ENCODE measurements at places on chromosomes 4 and X.

GRCh38 chrX:69565247-69565815 is 50.6 kb upstream of the EDA start:
- DNase-seq, result no peak

DNA sequence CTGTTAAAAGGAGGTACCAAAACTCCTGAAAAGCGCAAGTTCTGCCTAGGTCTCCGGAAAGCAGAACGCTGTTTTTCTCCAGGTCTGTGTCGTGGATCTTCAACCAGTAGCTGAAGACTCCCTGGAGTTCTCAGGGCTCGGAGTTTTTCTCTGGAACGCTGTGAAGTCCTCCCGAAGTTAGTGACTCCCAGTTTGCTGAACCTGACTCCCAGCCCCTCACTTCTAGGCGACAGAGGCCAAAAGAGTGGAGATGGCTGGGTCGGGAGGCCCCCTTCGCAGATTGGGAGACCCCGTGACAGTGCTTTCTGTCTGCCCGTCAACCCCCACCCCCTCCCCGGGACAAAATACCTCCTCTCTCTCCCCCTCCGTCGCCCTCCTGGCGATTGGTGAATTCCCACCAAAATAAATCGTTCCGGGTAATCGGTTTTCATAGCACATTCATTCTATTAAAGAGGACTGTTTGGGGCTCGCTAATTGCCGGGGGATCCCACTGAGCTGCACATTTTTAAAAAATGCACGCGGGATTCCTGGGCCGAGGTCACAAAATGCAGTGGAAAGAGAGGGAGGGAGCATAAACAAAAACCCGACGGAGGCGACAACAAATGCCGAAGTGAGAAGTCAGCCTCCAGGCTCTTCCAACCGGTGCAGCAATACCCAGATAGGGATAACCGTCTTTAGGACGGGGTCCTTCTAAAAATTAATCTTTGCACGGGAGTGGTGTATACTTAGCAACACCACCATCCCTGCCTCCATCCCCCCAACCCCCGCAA is 4.0 kb upstream of the MSX1 start:
- DNase-seq, result no peak

DNA sequence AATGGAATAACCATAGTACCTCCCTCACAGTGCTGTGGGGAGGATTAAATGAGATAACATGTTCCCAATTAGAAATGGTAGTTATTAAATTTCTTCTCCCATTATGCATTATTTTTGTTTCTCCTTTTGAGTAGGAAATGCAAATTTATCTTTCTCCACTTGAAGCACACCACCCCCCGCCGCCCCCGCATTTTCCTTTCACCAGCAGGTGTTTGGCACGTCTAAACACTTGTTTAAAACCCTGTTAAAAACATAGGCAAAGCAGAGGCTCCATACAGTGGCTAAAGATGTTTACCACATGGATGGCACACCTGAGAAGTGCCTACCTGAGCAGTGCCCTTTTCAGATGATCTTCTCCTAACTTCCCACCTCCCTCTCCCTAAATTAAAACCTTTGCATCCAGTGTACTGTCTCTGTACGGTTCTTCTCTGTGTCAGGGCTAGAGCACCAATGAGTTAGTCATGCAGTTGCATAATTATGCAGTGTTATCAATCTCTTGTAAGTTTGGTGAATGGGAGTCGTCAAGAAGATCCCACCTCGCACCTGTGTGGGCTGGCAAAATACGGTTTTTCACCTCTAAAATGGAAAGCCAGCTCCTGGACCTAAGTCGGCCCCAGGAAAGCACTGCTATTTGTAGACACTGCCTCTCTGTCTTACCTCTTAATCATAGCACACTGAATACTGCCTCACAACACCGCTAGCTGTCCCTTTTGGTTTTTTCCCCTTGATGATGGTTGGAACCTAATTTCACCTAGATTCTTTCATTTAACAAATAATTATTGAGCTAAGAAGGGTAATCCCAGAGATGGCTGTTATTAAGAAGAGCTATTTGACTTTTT is 122.0 kb downstream of the CT47B1 start:
- no peak for DNase-seq

- DNase-seq, result no peak
Observed at GRCh38 chrX:72568406-72569092, 4.1 kb downstream of the HDAC8 start.

DNA sequence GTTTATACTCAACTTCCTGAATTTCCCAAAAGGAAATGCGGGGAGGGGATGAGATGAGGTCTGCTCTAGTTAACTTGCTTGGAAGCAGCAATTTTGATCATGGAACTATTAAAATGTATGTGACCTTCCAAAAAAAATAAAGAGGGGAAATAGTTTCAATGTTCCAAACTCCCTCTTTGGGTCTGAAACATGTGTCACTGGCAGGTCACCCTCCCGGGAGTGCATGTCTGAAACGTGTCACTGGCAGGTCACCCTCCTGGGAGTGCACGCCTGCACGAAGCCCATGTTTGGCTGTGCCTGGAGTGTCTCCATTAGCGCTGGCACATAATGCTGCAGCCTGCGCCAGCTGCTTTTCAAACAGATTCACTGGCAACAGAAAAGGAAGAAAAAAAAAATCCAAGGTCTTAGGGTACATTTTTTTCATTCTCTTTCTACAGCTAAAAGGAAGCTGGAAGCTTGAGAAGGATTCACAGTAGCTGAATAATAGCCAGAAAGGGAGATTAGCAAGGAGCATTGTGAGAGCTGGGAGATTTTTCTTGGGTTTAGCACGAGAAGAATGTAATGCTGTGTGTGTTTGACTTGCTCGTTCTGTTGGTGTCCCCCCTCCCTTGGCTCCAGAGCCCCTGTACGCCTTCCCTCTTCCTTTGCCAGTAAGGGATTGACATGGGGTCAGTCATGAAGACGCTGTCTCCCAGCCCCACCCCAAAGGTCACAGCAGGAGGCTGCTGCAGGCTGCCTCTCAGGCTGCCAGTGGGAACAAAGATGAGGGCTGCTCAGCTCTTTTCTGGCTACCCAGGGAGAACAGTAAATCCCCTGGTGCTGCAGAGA is 39.2 kb upstream of the TLR3 start:
- DNase-seq, result peak; percentile 24

GRCh38 chrX:23952984-23953907 is 45.4 kb downstream of the CXorf58 start:
- peak; percentile 31 for DNase-seq

GRCh38 chr4:7554905-7555304 is 120.2 kb upstream of the PSAPL1 start:
- DNase-seq, result no peak

GRCh38 chr4:54959131-54959530 is 166.3 kb downstream of the KDR start:
- no peak for DNase-seq

DNA sequence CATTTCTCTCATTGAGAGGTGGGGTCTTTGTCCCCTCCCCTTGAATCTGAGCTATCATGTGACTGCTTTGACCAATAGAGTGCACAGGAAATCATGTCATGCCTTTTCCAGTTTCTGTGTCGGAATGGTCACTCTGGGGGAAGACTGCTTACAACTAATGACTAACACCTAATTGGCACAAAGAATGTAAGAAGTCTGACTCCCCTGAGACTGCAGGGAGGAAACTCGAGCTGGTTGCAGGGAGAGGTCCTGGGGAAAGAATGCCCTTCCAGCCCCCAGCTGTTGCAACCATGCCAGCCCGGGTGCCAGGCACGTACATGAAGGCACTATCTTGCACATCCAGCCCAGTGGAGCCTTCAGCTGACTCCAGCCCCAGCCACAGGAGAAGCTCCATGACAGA is 254.2 kb downstream of the DHX15 start:
- no peak for DNase-seq

- no peak for DNase-seq
Observed at GRCh38 chr4:37983951-37984350, 23.8 kb downstream of the PTTG2 start.

DNA sequence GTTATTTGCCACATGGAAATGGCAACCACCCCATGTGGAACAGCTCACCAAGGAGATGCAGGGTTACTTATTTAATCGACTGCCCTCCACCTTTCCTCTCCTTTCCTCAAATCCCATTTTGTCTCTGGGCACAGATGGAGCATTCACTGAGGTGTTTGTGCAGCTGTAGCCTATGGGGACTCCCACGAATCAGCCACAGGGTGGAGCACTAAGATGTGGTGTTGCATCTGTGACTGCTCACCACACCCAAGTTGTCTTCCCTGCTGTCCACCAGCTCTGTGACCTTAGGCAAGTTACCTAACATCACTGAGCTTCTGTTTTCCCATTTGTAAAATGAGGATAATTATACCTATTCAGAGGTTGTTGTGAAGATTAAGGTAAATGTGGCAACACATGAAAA is 252.4 kb upstream of the CPEB2 start:
- DNase-seq, result no peak

GRCh38 chr4:25884031-25884782 is 21.4 kb upstream of the SEL1L3 start:
- DNase-seq, result no peak

DNA sequence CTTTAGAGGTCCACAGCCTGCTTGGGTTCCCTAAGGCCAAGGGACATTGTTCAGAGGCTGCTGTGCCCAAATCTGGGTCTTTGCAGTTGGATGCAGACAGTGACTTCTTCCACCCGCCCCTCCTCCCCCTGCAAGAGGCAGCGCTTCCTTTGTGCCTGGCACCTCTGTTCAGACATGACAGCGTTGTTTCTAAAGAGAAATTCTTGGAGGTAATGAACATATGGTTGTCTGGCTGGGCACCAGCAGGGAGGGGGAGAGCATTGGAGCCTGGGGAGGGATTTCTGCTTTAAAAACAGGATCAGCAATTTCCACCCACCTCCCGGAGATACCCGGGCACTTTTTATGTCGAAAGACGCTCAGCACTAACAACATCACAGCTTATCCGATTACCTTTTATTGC is 51.5 kb downstream of the PSAPL1 start:
- no peak for DNase-seq

GRCh38 chr4:74038425-74039314 is at the start of gene CXCL3:
TSS of gene CXCL3 (minus strand) at chr4:74038689. CDS start at chr4:74038611, 78 bp downstream.
- peak; percentile 71 for DNase-seq

GRCh38 chrX:119758731-119759247 is 401 bp downstream of the SOWAHD start:
- peak; percentile 49 for DNase-seq

DNA sequence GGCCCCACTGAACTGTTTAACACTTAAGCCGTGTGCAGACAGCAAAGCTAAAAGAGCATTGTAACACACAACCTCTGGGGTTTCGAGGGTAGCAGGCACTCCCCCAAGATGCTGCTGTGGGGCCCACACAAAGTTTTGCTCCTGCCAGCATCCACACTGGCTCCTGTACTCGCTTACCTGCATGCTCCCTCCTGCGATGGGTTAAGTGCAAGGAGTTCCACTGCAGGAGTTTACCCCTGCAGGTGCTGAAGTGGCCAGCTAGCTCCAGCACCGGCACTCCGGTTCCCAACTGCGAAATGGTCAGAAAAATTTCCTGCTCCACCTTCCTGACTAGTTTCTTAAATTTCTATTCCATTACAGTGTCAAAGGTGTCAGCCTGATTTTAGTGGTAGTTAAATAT is 443.5 kb downstream of the PCDH10 start:
- DNase-seq, result no peak

- DNase-seq, result peak; percentile 86
Observed at GRCh38 chrX:123764967-123765871, 32.4 kb upstream of the THOC2 start.

GRCh38 chr4:67292636-67293035 is 252.7 kb downstream of the CENPC start:
- no peak for DNase-seq

DNA sequence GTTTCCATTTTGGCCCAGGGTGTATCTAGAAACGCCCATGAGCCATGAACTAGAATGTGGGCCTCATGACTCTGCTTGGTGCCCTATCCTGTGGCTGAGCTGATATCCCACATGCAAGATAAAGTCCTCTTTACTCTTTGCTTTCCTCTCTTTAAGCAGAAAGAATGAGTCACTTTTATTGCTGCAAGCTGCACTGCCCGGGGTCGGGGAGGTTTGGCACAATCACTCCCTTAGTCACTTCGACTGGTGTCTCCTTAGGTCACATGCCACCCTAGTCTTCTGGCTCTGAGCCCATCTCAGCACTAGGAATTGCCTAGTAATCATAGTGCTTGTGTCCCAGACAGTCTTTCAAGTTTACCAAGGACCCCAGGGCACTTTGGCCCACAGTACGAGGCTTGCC is 75.1 kb upstream of the CXorf66 start:
- peak; percentile 37 for DNase-seq

- no peak for DNase-seq
Observed at GRCh38 chrX:150146271-150146896, 208.1 kb upstream of the EOLA2 start.

GRCh38 chr4:22873899-22874298 is 181.2 kb downstream of the GBA3 start:
- DNase-seq, result peak; percentile 45

GRCh38 chrX:69137371-69138117 is 27.7 kb downstream of the PJA1 start:
- no peak for DNase-seq

- peak; percentile 74 for DNase-seq
Observed at GRCh38 chr4:123659262-123659661, 262.7 kb downstream of the SPRY1 start.

GRCh38 chr4:154452798-154453346 is 38.7 kb downstream of the DCHS2 start:
- no peak for DNase-seq

GRCh38 chr4:161937596-161937995 is 226.2 kb downstream of the FSTL5 start:
- DNase-seq, result no peak

GRCh38 chrX:38313190-38313589 is 14.1 kb downstream of the RPGR start:
- no peak for DNase-seq

GRCh38 chr4:35461931-35462659 is 782.2 kb downstream of the ARAP2 start:
- no peak for DNase-seq

DNA sequence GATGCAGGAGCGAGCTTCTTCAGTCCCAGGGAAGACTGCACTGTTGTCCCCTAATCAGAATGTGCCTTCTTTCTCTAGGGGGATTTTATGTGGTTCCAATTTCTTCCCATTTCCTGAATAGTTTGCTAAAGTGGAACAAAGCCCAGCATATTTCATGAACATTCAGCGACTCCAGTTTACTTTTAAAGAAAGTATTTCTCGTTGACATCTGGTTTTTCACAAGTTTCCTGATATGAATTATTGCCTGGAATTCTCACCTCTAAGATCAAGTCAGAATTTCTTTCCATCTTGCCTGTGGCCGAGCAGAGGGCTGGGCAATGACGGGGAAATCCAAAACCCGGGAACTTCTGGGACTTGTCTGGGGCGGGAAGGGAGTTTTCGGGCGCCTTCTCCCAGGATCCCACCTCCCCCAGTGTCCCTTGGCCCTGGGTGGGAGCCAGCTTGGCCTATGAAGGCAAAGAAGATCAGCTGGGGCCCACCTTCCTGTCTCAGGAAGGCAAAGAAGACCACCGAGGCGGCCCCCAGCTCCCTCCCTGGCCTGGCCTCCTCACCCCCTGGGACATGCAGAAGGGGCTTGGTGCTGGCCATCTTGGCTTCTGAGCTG is 15.4 kb downstream of the SORCS2 start:
- no peak for DNase-seq

GRCh38 chr4:181488926-181489325 is 754.3 kb upstream of the TENM3 start:
- DNase-seq, result no peak
